ENCODE measurements at places on chromosomes 13 and 19.

GRCh38 chr13:19332378-19332777 lies 150.8 kb upstream of the TUBA3C start:
- no peak for DNase-seq

DNA sequence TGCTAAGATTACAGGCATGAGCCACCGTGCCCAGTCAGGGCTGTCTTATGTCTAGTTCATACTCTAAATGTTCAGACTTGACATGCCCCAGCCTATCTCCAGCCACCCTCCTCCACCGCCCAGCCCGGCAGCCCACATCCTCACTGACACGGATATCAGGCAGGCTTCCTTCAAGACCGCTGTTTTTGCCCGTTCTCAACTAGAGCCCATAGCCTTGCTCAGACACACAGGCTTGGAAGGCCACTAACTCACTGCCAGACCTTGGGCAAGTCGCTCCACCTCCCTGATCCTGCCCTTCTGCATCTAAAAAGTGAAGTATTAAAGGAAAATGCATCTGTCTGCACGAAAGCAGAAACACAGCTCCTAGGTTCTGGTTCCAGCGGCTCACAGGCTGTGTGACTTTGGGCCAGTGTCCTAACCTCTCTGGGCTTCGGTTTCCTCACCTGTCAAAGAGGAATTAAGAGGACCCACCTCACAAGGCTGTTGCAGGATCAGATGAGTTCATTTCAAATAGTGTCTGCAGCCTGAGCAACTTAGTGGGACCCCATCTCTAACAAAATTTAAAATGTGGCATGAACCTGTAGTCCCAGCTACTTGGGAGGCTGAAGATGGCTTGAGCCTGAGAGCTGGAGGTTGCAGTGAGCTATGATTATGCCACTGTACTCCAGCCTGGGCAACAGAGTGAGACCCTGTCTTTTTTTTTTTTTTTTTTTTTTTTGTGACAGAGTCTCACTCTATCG lies 14.5 kb upstream of the CERS4 start:
- no peak for DNase-seq

GRCh38 chr13:22980936-22981335 lies 199.8 kb upstream of the SGCG start:
- no peak for DNase-seq

- DNase-seq: no peak
Measured at GRCh38 chr19:42361545-42361910, 28.6 kb downstream of the CNFN start.

- no peak for DNase-seq
Measured at GRCh38 chr13:57630661-57631595, 616 bp upstream of the PCDH17 start.

- DNase-seq: no peak
Measured at GRCh38 chr13:111402441-111402840, 82.0 kb downstream of the TEX29 start.

- no peak for DNase-seq
Measured at GRCh38 chr13:39554371-39554770, 48.6 kb downstream of the LHFPL6 start.

DNA sequence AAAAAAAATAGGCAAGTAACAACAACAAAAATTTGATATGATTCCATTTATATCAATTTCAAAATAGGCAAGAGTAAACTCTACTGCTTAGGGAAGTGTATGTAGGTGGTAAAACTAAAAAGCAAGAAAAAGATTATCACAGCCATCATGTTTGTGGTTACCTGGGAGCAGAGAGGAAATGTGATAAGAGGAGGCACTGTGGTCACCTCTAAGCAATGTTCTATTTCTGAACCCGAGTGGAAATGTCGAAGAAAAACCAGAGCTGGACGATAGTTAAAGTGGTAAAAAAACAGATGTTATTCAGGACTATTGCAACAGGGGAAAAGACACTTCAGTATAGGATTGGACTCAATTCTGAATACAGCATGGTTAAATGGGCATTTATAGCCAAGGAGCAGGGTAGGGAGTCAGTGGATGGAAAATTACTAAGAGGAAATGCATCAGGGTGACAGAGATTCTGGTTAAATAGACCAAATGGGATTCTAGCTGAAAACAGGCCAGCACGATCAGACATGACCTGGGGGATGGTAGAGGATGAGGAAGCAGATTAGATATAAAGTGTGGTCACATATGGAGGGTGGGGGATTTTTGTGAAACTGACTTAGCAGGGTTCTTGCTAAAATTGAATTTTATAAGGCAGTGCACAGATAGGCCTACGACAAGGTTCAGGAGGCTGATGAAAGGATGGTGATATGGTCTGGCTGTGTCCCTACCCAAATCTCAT lies 6.0 kb upstream of the TEX30 start:
- DNase-seq: no peak

GRCh38 chr19:39968789-39969188 lies 2.2 kb upstream of the PSMC4 start:
- no peak for DNase-seq

GRCh38 chr13:77513719-77514335 lies 21.7 kb upstream of the SCEL start:
- no peak for DNase-seq

DNA sequence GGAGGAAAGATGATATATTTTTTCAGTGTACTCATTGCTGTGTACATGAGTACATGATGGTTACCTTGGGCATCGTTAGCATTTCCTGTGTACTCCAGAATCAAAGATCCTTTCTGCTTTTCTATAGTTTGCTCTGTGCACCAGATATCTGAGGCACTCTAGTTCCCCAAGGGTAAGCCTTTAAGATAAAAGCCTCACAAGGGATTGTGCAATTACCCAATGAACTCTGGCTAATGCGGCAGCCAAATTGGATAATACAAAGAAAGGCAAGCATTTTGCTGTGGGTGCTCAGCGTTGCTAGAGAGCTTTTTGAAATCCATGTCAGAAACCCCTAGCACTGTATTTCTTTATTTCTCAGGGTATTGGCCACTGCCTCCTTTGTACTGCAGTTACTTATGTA lies 2.9 kb downstream of the CYSLTR2 start:
- no peak for DNase-seq

- DNase-seq: peak; percentile 81
Measured at GRCh38 chr19:1848399-1849131, at the start of gene REXO1. Gene REXO1, minus strand, starts transcription at chr19:1848483. Its CDS starts 125 bp downstream, at chr19:1848358.
